Activated CD4-positive, CD25-positive, alpha-beta regulatory T cell treated with anti-CD3 and anti-CD28 coated beads, Interleukin-2, amount 50 U/mL, for 24 hours (primary cell): ENCODE measurements at places on chromosomes 11 and 22.

DNA sequence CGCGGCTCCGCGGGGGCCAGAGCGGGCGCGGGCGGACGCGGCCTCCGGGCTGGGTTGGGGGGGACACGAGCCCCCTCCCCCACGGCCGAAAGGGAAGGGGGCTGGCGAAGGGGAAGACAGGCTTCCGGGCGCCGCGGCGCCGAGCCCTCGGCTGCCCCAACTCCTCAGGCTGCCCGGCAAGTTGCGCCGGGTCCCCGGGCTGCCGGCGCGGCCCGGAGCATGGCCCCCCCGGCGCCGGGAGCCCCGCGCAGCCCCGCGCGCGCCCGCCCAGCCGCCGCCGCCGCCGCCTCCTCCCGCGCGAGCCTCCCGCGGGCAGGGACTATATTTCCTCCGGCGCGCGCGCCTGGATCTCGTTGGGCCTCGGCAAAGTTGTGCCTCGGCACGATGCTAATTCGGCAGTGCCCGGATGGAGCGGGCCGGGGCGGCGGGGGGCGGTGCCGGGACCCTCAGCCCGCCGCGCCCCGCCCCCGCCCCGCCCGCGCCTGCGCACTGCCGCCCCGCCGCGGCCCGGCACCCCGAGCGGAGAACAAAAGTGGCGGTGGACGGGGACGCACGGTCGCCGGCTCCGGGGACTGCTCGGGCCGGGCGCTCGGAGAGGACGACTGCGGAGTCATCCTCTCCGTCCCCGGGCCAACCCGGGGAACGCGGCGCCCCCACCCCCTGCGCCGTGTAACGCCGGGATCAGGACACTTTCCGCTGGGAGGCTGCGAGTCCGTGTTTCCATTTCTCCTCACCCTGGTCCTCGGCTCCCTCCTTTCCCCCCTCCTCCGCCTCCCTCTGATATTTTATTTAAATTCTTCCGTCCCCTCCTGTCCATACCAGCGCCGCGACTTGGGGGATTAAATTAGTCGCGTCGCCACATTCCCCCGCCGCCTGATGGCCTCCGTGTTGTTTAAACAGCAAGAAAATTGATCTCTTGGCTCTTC, at the start of gene PHF21B:
Gene PHF21B, minus strand, starts transcription at position 400 of the 926 bp plus-strand sequence. CDS start 456 bp downstream, outside the sequence.
- no peak for ATAC-seq

DNA sequence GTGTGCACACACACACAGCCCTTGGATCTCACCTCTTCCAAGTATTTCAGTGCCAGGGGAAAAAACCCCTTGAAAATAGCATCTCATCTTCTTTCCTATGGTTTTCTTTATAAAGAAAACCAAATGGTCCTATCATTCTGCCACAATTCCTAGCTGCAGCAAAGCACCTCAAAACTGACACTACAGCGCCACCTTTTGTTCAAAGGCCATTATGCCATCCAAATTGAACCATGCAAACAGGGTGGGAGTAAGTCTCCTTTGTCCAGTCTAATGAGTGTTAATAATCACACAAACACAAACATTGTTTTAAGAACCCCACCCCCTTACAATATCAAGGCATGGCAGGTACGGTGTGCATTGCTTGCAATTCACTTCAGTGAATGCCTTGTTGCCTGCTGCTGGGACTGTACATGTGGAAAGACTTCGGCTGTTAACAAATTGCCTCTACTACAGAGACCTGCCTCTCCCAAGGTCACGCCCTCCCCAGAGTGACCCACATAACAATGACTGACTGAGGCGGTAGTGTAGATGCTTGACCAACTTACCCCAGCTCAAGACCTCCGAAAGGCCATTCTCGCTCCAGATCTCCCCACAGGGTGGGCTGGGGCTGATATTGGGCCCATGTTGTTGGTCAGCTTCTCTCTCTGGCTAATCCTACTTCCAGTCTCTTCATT, 31.7 kb downstream of the FAM181B start:
- ATAC-seq: no peak

- no peak for ATAC-seq
Measured at GRCh38 chr22:20567371-20567847, 60.0 kb downstream of the MED15 start.

- no peak for ATAC-seq
Measured at GRCh38 chr11:65781152-65781961, 581 bp upstream of the AP5B1 start.

GRCh38 chr11:68297812-68298658, 14.4 kb upstream of the LRP5 start:
- ATAC-seq: peak; percentile 93

DNA sequence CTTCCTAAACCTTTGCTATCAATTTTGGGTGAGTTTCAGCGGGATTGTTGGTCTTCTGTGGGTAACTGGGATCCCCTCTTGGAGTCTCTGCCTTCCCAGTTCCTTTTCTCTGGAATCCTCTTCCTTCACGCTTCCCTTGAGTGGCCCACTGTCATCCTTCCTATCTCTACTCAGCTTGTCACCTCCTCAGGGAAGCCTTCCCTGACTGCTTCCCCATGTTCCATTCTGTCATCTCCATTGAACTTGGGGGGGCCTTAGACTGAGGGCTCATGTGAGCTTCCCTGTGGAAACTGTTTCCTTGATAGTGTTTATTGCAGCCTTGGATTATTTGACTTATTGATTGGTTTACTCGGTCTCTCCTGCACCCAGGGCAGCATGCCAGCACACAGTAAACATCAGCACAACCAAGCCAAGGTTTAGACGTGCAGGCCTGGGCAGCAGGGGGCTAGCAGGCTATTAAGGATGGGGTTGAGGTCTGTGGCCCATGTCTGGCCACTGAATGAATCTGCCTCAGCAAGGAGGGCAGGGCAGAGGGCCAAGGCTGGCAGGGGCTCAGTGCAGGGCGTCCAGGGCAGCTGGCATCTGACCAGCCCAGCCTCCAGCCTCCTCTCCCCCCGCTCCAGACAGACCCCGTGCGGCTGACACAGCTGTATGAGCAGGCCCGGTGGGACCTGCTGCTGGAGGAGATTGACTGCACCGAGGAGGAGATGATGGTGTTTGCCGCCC, 7.2 kb downstream of the TRPT1 start:
- no peak for ATAC-seq

DNA sequence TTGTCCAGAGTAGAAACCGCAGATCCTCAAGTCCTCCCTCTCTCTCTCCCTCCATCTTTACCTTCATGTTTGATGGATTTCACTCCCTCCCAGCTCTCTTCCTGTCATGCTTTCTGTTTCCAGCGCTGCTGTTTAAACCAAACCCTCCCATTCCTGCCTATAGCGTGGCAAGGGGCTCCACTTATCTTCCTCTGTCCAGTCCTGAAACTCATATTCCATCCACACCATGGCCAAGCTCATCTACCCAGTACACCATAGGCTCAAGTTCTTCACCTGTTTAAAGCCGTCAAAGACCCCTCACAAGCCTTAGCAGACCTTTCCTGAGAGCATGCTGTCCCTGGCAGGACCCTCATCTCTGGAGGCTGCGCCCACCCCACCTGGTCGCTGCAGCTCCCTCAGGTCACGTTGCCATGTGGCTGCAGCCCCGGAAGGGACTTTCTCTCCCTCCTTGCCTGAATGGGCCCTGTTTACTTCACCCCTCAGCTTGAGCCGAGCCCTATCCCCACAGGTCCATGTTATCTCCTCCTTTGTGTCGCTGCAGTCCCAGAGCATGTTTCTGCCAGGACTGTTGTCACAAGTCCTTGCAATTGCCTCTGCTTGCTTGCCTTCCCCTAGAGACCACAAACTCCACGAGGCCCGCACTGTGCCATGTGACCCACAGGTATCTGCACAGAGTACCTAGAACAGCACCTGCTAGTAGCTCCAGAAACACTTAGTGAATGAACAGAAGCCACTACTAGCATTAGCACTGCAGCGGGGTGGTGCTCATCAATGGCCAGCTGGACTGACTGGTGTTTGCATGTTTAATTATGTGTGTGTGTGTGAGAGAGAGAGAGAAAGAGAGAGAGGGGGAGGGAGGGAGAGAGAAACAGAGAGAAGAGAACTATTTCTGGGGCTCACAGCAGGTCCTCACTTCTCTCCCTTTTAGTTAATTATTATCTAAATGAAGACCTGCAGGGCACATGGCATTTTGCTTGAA, 149.4 kb upstream of the SNX19 start:
- no peak for ATAC-seq

- no peak for ATAC-seq
Measured at GRCh38 chr11:109197656-109198055, 224.3 kb upstream of the C11orf87 start.

- ATAC-seq: no peak
Measured at GRCh38 chr11:134361661-134362060, 29.9 kb downstream of the GLB1L2 start.

DNA sequence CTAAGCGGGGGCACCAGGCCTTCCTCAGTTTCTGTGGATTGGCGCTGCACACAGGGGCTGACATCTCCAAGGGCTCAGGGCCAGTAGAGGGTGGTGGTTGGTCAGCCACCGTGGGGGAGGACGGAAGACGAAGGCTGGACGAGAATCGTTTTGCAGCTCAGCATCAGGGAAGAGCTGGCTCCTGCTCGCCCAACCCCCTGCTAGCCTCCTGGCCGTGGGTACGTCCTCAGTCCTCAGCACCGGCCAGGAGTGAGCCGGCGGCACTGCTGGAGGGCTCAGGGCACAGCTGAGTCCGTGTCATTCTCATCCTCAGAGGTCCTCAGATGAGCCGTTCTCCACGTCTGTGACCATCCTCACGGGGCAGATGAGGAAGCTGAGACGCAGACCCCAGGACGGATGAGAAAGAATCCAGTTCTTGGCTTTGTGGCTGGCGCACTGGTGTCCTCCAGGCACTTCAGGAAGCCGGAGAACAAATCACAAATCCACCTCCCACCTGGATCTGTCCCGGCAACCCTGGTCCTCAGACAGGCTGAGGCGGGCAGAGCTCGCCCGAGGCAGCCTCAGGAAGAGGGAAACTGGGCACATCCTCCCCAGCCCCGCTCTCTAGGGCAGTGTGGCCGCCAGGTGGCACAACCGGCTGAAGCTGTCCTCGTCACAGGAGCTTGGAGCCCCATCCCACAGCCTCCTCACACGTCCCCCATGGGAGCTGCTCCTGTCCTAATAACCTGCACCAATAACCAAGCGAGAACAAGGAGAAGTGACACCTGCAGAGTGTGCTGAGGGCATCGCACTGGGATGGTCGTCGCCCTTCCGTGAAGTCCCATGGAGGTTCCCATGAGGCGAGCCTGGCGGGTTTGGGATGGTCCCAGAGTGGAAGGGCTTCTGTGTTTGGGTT, 393.7 kb downstream of the BRD1 start:
- ATAC-seq: no peak

DNA sequence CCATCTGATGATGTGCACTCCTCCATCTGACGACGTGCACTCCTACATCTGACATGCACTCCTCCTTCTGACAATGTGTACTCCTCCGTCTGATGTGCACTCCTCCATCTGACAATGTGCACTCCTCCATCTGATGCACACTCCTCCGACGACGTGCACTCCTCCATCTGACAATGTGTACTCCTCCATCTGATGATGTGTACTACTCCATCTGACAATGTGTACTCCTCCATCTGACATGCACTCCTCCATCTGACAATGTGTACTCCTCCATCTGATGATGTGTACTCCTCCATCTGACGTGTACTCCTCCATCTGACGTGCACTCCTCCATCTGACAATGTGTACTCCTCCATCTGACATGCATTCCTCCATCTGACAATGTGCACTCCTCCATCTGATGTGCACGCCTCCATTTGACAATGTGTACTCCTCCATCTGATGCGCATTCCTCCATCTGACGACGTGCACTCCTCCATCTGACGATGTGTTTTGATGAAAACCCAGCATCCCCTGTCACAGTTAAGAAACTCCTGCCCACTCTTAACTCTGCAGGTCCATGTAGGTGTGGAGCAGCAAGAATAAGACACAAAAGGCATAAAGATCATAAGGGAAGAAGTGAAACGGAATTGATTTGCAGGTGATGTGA, 9.7 kb upstream of the IL17REL start:
- ATAC-seq: no peak

DNA sequence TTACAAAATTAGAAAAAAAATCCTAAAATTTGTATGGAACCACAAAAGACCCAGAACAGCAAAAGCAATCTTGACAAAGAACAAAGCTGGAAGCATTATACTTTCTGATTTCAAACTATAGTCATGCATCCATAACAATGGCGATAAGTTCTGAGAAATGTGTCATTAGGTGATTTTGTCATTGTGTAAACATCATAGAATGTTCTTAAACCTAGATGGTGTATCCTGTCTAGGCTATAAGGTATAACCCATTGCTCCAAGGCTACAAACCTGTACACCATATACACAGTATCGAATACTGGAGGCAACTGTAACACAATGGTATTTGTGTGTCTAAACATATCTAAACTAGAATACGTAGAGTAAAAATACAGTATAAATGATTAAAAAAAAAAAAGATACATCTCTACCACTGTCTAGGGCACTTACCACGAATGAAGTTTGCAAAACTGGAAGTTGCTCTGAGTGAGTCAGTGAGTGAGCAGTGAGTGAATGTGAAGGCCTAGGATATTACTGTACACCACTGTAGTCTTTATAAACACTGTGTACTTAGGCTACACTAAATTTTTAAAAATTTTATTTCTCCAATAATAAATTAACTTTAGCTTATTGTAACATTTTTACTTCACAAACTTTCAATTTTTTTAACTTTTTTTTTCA, 18.1 kb upstream of the SC5D start:
- ATAC-seq: no peak

- ATAC-seq: peak; percentile 73
Measured at GRCh38 chr22:41873391-41873790, 40.5 kb downstream of the SREBF2 start.

GRCh38 chr22:31229402-31230079, 17.4 kb downstream of the LIMK2 start:
- ATAC-seq: peak; percentile 51

DNA sequence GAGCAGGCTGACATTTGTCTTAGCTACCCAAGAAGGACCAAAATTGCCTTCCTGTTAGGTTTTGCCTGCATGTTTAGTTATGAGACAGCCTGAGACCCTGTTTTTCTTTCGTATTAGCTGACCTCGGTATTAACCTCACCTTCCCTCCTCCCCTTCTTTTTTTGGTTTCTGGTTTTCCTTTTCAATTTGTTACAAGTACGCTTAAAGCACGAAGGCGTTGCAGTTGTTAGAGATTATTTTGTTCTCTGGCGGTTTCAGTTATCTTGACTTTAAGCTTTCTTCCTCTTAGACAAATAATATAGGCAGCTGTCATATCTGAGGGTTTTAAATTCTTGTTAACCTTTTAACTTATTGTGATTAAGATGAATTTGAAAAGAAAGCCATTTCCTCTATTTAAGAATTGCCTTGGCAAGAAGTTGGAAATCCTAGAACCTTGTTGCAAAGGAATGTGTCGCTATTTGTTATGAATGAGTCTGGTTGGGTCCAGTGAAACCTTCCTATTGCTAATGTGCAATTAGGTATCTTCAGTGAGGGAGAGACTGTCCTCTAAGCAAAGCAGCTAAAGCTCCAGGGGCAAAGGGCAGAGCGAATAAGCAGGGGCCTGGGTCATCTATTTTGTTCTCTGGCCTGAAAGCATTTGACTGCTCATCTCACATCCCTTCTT, 45.7 kb downstream of the PACS1 start:
- ATAC-seq: peak; percentile 71

- no peak for ATAC-seq
Measured at GRCh38 chr11:3015796-3016195, 23.7 kb upstream of the NAP1L4 start.
